ENCODE measurements at places on chromosomes 4 and X. TPM values are rescaled to one million over a fixed set of nuclear protein-coding genes. Genes with fewer than 3 reads are reported as not detected.

Gene MID1
- 1.2 TPM for total RNA-seq

DNA sequence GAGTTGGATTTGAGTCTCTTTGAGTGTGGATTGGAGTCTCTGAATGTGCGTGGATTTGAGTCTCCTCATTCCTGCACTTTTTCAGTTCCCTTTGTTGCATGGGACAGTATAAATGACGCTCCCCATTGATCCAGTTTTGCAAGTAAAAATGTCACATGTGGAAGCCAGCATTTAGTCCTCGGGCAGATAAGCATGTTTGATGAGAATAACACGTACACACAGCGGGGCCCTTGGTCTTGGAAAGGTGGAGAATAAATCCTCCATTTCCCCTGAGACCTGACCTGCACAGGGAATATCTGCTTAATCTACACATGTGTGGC, 8.1 kb downstream of the P2RY8 start:
- DNase-seq: no peak

DNA sequence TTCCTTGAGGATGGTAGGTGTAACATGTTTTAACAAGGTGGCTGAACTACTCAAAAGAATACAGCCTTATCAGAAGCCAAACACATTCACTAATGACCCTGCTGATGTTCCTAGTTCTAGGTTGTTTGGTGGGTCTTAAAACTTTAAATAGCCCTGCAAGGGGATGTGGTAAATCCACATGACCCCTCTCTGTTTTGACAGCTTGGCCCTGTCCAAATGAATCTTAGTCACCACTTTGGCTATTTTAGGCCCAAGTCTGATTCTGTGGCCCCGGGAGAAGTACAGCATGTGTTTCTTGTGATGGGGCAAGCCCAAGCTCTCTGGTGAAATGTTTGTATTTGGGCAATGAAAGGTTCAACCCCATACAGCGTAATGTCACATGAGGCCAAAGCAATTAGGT, 54.5 kb upstream of the GPR34 start:
- no peak for DNase-seq

- DNase-seq: no peak
These were observed 199.5 kb upstream of the ZCCHC13 start for GRCh38 chrX:74104356-74105015.

Gene ANXA5
- total RNA-seq: 342 TPM

GRCh38 chr4:183304538-183304937, 15.5 kb downstream of the CLDN22 start:
- DNase-seq: no peak

- DNase-seq: no peak
These were observed 48.8 kb downstream of the BMX start for GRCh38 chrX:15549189-15550012.

Gene ADGRL3
- 0.04 TPM for total RNA-seq

GRCh38 chrX:11663875-11664210, 1.9 kb downstream of the ARHGAP6 start:
- no peak for DNase-seq

- peak; percentile 56 for DNase-seq
These were observed 48.8 kb downstream of the AFAP1 start for GRCh38 chr4:7890635-7891393.

Gene RHOXF2
- total RNA-seq: not detected

DNA sequence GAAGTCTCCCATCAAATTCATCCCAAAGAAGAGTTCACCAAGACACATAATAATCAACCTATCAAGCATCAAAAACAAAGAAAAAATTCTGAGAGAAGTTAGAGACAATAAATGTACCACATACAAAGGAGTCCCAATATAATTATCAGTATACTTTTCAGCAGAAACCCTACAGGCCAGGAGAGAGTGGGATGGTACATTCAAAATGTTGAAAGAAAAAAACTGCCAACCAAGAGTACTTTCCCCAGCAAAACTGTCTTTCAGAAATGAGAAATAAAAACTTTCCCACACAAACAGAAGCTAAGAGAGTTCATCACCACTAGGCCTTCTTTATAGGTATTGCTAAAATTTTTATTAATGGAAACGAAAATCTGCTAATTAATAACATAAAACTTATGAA, 164.4 kb upstream of the LNX1 start:
- DNase-seq: no peak

Gene RHOXF1
- total RNA-seq: not detected

- no peak for DNase-seq
These were observed 15.2 kb downstream of the CAPN6 start for GRCh38 chrX:111254896-111255693.

Gene PGM2
- total RNA-seq: 64.5 TPM

DNA sequence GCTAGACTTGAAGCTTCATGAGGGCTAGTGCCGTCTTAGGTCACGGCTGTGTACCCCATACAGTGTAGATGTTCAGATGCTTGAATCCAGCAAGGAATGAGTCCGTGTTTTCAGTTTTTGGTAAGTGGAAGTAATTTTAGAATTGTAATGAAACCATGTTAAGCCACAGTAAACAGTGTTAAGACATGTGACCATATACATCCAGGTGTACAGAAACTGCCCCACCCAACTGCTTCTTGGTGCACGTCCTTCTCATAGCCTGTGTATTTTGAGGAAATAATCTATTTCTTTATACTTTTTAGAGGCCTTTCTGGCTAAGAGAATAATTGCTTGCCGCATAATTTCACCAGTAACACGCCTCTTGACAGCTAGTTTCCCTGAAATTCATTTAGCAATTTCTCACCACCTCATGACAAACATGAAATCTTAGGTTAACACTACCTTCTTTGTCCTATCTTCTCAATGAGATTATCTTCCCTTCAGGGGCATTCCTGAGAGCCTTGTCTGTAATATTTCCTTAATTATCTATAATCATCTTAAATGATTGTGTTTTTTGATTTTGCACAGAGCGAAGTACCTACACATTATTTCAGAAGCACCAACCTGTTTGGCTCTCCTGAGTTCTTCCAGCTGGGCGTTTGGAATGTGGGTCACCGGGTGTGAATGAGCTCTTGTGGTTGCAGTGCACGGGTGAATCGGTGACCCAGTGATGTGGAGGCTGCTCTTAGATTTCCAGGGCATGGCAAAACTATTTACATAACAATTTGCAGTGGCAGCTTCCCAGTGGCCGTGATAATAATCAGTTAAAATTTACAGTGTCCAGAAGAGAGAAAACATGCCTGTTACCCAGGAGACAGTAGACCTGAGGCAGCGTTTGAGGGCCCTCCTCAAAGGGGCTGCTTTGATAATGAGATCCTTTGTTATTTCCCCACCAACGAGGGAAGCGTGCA, 50.2 kb upstream of the TADA2B start:
- no peak for DNase-seq

DNA sequence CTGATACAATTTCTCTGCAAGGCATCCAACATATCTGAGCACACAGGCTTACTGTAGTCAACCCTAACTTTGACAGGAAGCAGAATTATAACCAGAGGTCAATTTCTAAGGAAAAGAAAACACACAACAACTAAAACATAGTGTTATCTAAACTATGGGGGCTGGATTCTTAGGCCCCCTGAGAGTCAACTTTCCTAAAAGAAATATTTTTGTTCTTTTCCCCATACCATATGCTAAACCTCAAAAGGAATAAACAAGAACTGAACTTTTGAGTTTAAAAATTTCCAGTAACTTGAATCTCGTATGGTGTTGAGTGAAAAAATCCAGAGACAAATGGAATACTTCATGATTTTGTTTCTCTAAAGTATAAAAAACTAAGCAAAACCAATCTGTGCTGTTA, 42.9 kb downstream of the ATXN3L start:
- DNase-seq: no peak

DNA sequence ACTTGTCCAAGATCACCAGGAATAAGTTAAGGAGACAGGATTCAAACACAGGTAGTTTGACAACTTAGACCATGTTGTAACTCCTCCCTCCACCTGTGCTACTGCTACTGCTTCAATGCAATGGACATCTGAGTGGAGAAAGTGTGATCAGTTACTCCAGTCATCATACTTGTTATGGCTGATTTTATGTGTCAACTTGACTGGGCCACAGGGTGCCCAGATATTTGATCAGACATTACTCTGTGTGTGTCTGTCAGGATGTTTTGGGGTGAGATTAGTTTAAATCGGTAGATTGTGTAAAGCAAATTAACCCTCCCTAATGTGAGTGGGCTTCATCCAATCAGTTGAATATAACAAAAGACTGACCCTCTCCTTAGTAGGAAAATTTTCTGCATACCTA, 34.8 kb upstream of the PDLIM5 start:
- no peak for DNase-seq

Gene MAGEB10
- total RNA-seq: not detected

DNA sequence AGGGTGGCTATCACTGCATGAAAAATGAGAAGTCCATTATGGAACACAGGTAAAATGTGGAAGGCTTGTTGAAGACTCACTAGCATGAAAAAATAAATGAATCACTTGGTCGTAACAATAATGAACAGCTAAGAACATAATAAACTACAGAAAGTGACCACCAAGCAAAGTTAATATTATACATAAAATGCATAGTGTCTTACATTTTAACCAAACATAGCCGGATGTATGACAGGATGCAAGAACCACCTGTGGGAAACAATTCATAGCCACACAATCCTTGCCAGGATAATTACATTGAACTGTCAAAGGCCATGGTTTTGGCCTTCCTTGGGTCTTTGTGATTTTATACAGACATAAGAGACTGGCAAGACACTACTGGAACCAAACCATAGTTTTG, 81.9 kb upstream of the ATXN3L start:
- DNase-seq: no peak

- no peak for DNase-seq
These were observed 237.5 kb downstream of the BCOR start for GRCh38 chrX:39859991-39860861.

DNA sequence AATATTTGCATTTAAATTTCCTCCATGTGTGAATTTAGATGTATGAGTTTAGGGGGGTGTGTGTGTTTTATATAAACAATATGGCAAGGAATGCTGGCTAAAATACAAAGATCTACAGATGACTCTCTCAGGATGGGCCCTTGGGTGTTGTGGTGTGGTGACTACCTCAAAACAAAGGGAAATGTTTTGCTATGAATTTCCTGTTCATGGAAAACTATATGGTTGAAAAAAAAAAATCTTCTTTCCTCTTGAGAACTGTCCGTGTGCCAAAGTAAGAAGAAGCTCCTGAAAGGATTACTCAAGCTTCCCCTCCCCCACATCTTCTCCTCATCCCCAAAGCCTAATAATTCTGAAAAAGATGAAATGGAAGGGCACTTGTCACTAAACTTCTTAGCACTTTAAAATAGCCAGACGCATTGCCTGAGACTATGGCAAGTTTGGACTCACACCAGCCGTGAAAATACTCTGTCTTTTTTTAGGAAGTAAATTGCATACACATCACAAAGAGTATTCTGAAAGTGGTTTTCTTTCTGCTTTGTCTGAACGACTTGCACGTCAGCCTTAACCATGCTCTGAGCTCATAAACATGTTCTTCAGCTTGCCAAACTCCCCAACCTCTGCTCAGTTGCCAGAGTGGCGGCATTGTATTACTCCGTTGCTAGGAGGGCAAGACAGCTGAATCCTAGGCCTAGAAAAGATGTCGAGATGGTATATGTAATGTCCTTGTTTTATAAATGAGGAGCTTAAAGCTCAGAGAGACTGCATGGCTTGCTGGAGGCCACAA, 250.4 kb upstream of the JADE1 start:
- no peak for DNase-seq

GRCh38 chr4:140269369-140269768, 104.1 kb upstream of the SCOC start:
- DNase-seq: no peak

GRCh38 chrX:132001127-132001526, 22.0 kb upstream of the STK26 start:
- no peak for DNase-seq
